Non-pigmented ciliary epithelial cell (primary cell): ENCODE measurements at places on chromosomes 1 and 21.
A peak's percentile ranks its signal among the peaks of the same experiment; 100 is the strongest.

DNA sequence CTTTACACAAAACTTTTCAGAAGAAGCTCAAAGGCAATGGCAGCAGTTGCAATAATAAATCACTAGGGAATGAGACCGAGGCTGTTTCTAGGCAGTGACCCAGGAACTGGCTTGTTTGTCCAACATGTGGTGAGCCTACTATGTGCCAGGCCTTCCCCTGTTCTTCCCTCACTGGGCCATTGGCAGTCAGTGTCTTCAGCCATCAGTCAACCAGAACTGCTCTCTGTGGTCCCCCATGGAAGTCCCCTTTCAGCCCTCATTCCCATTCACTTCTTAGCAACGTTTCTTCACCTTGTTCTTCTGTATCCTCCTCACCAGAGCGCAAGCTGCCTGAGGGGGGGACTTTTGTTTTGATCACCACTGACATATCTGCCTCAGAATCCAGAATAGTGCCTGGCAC, 274.1 kb downstream of the RRAGC start:
- no peak for DNase-seq

DNA sequence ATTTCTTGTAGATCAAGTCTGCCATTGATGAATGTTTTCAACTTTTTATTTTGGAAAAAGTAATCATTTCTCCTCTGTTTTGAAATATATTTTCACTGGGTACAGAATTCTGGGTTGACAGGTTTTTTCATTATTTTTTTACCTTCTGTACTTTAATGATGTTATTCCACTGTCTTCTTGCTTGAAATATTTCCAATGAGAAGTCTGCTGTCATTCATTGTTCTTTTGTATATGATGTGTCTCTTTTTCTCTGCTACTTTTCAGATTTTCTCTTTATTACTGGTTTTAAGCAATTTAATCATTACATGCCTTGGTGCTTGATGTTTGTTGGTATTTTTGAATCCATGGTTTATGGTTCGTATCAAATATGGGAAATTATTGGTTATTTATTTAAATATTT, 22.4 kb upstream of the FOXO6 start:
- no peak for DNase-seq

DNA sequence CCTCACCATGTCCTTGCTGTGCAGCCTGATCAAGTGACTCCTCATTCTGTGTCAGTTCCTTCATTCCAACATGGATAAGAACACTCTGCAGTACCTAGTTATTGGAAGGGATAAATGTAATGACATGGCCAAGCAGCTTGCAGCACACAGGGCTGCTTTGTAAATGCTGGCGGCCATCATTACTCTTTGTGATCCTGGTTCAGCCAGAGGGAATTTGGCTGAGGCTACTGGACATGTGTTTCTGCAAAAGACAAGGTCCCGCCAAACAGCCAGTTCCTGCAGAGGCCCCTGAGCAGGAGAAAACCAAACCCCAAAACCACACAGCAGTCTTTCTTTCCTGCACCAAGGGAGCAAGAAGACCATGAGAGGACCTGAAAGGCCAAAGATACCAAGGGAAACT, 495.8 kb downstream of the AJAP1 start:
- DNase-seq, result no peak

DNA sequence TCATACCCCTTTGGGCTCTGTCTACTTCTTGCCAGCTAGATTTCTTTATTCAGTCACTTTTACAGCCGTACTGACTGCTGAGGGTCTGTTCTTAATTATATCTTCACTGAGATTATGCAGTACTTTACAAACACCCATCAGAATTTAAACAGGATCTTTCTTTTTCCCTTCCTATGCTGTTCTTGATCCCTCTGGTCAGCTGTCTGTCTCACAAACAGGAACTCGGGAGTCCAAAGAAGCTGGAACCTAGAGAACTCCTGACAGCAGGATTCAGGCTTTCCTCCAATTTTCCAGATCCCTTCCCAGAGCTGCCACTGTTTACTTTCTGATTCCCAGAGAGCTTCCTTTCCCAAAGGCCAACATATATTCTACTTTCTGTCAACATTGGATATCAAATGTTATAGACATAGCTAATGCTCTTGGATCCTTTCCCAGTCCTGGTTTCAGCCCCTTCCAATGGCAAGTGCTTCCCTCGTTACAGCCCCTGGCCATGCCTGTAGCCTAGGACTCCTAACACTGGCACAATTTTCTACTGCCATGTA, 59.5 kb downstream of the ATP2B4 start:
- DNase-seq, result no peak

DNA sequence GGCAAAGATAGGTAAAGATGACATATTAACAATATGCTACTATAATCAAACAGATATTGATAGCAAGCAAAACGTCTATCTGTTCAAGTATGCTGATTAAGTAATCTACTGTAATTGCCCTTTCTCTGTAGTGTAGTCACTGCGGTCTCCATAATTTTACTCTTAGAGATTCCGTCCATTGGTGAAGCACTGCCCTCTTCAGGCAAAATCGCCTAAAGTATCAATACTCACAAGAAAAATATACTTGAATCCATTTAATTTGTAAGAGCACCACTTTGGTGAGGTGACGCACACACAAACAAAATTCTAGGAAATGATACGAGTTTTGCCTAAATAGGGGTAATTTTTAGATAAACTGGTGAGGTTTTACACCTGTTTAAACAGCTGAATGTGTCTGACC, 434.6 kb upstream of the CHRM3 start:
- DNase-seq, result no peak

DNA sequence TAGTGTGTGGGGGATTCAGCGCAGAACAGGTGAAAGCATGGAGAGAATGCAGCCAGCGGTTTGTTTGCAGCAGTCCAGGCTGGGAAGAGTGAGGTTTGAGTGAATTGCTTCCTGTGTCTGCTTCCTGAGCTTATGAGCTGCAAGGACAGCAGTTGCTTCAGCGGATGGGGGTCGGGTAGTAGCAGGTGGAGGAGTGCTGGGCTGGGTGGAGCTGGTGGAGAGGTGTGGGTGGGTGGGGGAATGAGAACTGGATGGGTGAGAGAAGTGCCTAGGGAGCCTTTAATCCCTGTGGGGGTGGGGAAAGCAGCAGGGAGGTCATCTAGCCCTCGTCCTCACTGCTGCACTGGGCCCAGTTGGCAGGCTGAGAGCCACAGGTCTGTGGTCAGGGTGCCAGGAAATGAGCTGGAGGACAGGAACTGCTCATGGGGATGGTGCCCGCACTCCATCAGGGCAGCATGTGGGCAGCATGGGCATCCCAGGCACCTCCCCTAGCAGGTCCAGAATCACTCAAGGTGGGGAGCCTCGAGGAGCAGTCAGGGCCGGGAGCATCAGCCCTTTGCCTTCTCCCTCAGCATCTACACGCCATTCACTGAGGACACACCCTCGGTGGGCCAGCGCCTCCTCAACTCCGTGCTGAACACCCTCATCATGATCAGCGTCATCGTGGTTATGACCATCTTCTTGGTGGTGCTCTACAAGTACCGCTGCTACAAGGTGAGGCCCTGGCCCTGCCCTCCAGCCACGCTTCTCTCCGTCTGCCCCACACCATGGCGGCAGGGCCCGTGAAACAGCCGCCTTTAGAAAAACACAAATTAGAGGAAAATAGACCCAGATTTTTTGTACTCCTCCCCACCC, 14.8 kb downstream of the PSEN2 start:
- no peak for DNase-seq

- no peak for DNase-seq
Measured at GRCh38 chr1:245546875-245547274, 392.1 kb downstream of the KIF26B start.

- no peak for DNase-seq
Measured at GRCh38 chr1:93239863-93240262, 59.3 kb downstream of the CCDC18 start.

- no peak for DNase-seq
Measured at GRCh38 chr21:45768011-45768739, 124.7 kb downstream of the PCBP3 start.

- DNase-seq, result no peak
Measured at GRCh38 chr1:8165595-8166360, 139.7 kb upstream of the ERRFI1 start.

DNA sequence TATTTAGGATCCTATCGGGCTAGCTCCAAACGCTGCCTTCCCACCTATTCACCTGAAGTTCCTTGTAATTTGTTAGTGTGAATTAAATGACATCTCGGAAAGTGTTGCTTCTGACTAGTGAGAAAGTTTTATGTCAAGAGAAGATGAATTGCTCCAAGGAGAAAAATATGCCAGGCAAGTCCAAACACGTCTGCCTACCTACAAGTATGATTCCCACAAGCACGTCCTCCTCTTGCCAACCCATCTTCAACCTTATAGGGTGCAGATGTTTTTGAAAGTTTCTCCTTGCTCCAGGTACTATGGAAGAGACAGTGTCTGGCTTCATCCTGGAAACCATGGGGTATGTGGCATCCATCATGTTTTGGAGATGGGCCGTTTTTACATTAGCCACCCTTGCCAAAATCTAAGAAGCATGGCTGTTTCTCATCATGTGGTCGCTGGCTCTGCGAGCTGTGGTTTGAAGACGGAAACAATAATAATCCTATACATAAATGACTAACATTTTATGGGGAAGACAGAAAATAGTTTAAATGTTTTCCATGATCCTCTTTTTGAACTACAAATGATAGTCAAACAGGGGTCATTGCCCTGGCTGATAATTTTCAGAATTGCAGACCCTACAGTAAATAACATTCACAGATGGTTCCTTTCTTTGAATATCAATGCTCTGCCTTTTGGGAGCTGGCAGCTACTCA, 505.8 kb downstream of the SMYD3 start:
- DNase-seq, result no peak

DNA sequence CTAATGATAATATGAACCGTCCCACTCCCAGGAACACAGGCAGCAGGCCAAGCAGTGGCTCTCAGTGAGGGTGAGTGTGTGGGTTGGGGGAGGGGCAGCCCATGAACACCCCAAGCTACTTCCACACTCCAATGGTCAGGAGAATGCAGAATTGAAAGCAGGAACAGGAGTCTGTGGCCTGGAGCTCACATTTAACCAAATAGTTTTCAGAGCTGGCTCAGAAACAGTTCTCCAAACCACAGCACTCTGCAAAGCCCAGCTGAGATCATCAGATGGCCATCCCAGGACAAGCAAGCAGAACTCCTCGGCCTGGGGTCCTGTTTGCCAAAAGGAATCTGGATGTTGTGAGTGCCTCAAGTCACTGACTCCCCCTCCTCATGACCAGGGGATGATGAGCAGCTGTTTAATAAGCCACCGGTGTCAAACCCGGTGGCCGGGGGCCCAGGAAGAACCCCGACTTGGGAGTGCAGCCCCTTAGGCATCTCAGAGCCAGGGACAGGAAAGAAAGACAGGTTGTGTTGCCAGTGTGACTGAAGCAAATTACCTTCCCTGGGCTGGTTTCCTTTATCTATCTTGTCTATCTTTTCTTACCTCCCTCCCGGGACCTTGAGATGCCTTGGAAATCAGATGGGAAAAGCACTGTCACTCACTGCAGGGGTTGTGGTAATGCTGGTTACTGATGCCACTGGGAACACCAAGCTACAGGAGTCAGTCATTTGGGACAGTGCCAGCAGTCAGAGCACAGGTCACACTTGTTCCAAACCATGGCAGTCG, 20.4 kb downstream of the DEGS1 start:
- peak; percentile 71 for DNase-seq

DNA sequence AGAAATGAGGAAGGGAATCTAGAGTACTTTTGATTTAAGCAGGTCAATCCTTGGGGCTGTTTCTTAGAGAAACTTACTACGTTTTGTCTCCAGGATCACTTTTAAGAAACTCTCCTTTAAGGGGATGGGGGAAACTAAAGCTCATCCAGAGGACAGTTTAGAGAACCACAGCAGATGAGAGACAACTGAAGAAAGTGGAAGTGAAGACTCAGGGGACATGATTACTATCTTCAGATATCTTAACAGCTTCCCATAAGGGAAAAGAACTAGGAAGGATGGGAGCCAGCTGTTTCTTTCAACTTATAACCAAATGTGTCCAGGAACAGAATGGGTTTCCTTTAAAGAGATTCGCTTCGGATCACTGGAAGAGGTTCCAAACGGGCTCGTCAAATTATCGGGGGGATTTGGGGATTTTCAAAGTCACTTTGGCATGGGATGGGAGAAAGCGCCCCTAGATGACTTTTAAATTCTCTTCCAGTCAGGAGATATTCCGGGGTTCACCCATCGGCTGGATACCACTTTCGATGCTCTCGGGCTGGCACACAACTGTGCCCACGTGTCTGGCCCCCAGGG, 1.2 kb downstream of the SCMH1 start:
- DNase-seq, result no peak

DNA sequence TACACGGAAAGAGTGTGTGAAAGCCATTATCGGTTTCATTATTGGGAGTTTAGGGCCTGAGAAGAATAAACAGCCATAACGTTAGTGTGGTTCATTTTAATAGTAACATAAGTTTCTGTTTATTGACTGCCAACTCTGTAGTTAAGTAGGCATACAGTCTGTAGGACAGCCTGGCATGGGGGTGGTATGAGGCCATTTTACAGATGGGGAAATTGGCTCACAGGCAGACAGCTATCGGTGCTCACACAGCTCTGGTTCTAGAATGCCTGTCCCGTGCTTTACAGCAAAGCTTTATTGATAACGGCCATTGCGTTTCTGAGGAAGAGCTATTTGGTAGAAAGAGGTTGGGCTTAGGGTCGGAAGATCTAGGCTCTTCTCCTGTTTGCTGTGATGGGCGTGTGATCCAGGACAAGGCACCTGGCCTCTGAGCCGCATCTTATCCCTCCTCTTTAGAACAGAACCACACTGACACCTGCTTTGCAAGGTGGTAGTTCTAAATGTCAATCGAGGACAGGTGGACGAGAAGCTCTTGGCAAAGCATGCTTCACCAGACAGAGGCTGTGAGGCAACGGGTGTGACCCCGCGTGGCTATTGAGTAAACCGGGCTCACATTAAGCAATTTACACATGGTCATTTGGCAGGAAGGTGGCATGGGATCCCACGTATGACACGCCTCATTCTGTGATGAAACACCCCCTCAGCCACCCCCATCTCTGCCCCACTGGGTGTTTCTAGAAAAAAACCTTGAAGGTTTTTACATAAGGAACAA, 14.9 kb downstream of the ETS2 start:
- no peak for DNase-seq

GRCh38 chr1:64223329-64224151, 20.1 kb downstream of the UBE2U start:
- DNase-seq, result peak; percentile 85

- DNase-seq, result no peak
Measured at GRCh38 chr21:16945580-16945979, 567.3 kb upstream of the CXADR start.

- DNase-seq, result no peak
Measured at GRCh38 chr1:4825800-4826450, 171.5 kb downstream of the AJAP1 start.

GRCh38 chr1:180627411-180627810, 4.4 kb upstream of the XPR1 start:
- no peak for DNase-seq

DNA sequence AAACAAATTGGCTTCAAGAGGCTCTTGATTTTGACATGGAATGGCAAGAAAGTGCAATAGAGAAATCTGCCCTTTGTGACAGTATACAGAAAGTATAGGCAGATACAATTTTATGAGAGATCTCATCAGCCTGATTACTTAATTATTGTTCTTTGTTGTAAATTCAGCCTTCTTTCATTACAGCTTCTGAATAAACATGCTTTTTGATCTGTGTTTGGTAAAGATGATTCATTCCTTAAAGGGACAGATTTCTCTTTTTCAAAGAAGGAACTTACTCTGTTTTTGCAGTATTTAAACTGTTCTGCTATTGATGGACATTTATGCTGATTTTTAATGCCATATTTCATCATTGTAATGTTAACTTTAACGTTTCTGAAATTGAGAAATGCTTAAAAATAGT, 13.7 kb upstream of the MPC2 start:
- DNase-seq, result no peak

- no peak for DNase-seq
Measured at GRCh38 chr1:112501810-112502641, 6.7 kb upstream of the WNT2B start.
